ENCODE measurements at places on chromosomes 2 and 18.

GRCh38 chr2:127594116-127594591 is 51.8 kb upstream of the GPR17 start:
- no peak for DNase-seq

- no peak for DNase-seq
Observed at GRCh38 chr18:23056315-23056714, 79.0 kb upstream of the CABLES1 start.

- DNase-seq: no peak
Observed at GRCh38 chr2:42848265-42848664, 55.9 kb upstream of the HAAO start.

DNA sequence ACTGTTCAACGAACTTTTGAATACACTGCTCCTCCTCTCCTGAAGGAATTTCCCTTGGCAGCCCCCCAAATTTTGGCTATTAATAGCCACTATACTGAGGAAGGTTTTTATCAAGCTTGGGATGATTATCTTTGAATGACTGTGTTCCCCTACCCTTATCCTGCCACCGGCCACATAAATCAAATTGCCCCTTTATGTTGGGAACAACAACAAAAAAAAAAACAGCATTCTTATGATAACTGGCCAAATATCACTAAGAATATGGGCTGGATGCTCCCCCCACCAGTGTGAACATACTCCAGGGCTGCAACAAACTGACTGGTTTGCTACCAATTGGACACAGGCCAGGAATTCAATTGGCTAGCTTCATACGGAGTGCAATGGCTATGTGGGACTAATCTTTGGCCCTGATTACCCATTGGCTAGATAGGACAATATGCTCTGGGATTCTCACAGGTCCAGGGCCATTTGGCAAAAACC is 20.6 kb downstream of the DUSP11 start:
- no peak for DNase-seq

DNA sequence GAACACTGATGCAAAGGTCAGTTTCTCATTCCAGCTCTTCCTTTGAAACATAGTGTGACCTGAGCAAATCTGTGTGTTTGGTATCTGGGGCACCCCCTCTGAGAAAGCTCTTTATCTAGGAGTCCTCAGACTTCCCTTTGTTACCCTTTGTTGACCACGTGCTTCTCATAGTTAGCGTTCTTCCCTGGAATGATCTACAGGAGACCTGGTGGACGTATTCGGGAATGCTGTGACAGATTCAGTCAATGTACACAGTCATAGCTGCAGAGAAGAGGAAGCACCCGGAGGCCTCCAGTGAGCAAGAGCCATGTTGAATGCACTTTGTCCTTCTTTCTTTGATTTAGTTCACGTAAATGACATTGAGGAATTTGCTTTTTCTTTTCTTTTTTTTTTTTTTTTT is 10.7 kb upstream of the CHMP1B start:
- DNase-seq: no peak

DNA sequence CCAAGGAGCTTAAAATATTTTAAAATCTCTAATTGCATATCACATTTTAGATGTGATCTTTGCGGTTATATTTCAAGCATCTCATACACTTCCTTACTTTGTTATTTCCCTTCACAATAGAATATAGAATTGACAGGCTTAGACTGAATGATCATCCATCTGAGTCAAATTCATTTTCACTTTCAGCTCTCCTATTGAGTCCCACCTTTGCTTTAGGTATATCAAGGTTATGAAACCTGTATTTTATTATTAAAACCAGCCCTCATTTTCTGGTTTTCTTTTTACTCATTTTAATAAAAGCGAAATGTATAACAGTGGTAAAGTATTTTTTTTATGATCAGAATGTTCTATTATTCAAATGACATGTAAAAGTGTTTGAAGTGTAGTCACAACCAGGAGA is 162.9 kb upstream of the KYNU start:
- no peak for DNase-seq

- DNase-seq: no peak
Observed at GRCh38 chr18:35589546-35589945, 8.0 kb downstream of the GALNT1 start.

DNA sequence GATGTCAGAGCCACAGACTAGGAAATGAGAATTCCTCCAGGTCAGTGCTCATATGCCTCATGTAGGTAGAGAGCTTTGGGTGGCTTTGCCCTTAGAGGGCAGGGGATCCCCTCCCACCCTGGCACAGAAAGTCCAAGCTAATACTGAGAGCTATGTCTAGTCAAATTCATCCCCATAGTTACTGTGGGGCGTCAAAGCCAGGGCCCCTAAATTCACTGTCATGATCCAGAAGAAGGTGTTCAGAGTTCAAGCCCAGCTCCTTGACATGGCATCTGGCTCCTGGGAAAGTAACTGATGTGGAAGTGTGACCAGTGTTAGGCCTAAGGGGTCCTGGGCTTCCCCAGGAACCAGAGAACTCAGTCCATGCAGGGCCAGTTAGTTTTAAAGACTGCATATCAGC is 1.8 kb downstream of the THNSL2 start:
- no peak for DNase-seq

- no peak for DNase-seq
Observed at GRCh38 chr2:26175466-26176278, 2.8 kb downstream of the GAREM2 start.

DNA sequence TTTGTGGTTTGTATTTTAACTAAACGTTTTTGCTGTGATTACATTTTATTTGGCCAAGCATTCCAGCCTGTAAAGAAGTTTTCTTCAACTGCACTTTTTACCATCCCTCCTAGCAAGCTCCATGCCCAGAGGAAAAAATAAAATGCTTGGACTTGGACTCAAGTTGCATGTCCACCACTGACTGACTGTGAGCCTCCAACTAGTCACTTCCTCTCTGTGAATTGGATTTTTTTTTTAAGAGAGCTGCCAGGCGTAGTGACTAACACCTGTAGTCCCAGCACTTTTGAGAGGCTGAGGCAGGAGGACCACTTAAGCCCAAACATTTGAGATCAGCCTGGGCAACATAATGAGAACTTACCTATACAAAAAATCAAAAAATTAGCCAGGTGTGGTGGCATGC is 1185.2 kb upstream of the PIK3C3 start:
- DNase-seq: no peak

GRCh38 chr2:112154246-112155117 is 16.3 kb downstream of the FBLN7 start:
- no peak for DNase-seq

GRCh38 chr18:8609659-8610458 is 622 bp downstream of the RAB12 start:
- DNase-seq: peak; percentile 19

- no peak for DNase-seq
Observed at GRCh38 chr2:234611209-234611608, 114.3 kb upstream of the ARL4C start.
